ENCODE measurements at places on chromosomes 4 and X.

DNA sequence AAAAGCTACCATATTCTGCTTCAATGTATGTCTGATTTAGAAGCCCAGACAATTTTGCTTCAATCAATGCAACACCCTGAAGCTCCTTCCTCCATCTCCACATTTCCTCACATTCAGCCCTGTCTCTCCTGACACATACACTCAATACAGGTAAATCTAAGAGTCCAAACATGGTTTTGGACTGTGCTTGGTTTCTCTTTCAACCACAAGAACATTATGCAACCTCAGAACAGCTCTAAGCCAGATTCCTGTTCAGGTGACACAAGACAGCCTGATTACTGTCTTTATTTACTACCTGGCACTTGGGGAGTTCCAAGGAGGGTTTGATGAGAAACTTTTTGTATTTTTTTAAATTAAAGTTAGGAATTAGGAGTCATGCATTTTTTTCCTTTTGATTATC is 307.5 kb upstream of the SLIT2 start:
- DNase-seq = no peak

DNA sequence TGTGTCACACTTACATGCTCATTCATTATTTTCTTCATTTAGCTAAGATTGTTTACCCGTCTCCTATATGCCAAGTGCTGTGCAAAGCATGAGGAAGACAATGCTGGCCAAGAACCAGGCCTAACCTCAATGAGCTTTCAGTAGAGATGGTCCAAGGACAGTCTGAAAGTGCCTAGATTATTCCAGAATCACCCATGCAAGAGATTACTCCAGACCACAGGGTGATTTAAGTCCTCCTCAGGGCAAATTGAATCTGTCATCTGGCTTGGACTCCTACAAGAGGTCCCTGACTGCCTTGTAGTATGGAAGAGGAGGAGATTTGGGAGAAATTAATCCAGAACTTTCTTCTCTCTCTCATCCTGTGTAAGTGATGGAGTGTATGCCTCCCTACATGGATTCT is 99.4 kb upstream of the NDP start:
- DNase-seq = no peak

GRCh38 chr4:163762741-163763140 is 268.3 kb downstream of the TMA16 start:
- DNase-seq = no peak

- no peak for DNase-seq
These were observed 37.6 kb downstream of the MAGEA9 start for GRCh38 chrX:149819371-149819770.

DNA sequence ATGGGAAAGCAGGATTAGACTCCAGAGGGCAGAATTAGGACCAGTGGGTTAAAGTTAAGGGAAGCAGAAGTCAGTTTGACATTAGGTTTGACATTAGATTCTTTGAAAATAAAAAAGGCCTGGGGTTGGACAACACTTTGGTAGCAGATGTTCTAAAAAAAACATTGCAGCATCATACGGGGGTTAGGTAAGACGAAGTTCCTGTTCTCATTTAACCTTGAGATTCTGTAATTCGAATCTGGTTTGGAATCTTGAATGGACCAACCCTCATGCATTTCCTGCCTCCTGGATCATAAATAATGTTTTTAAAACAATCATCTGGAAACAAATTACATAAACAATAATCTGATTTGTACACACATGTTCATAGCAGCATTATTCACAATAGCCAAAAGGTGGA is 181.0 kb downstream of the SHROOM3 start:
- DNase-seq = no peak

- DNase-seq = no peak
These were observed 148.7 kb downstream of the RELL1 start for GRCh38 chr4:37537484-37537883.

DNA sequence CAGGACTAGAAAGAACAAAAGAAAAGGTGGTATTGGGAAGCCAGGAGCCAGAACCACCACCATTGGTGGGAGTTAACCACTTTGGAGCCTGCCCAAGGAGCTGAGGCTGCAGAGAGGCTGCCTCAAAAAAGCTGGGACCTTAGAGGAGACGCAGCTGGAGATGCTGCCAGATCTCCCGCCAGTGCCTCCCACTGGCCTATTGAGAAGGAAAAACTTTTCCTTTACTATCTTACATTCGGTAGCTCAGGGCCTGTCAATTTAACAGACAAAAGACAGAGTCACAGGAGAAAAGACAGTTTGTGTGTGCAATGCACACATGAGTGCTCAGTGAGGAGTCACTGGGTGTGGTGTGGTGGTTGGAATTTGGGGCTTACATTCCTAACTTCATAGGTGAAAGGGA is 52.4 kb upstream of the HPSE start:
- DNase-seq = no peak

DNA sequence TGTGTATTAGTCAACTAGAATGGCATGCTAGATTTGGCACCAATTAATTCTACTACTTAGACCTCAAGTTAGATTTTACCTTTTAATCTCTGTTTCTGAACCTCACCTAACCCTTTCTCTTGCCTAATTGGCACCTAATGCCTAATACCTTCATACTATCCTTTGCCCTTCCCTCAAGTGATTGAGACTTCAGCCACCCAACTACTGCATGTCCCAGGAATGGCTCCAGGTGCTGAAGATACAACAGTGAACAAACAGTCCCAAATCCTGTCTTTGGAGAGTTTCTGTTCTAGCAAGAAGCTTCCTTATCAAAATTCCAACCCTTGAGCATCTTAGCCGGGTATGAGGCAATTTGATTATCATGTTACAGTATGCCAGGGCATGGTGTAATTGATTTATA is 139.9 kb downstream of the CPE start:
- no peak for DNase-seq

- no peak for DNase-seq
These were observed 306.0 kb downstream of the RPA4 start for GRCh38 chrX:97189668-97190067.

GRCh38 chr4:107432451-107432850 is 287.6 kb downstream of the PAPSS1 start:
- no peak for DNase-seq

- no peak for DNase-seq
These were observed 144.8 kb upstream of the UNC5C start for GRCh38 chr4:95693594-95693993.

- DNase-seq = no peak
These were observed 19.6 kb upstream of the FAAH2 start for GRCh38 chrX:57266871-57267270.

DNA sequence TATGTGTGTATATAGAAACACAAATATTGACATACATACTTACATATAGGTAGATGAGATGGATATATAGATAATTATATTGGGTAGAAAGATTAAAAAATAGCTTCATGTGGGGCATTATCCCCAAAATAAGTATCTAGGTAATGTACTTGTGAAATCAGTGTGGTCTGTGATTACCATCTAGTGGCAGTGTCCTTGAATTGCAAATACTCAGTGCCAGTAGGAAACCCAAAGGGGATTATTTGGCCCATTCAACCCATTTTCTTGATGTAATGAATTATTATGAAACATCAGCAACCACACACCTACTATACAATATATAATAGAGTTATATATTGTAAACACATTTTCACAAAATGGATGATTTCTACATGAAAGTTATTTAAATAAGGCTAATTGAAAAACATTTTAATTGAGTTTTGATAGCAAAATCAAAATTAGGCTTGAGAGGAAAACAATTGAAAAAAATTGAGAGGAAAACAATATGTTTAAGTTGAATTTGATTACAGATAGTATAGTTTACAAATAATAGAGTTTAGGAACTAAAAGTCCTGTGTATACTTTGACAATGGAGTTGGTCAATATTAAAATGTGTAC is 389.4 kb downstream of the GALNTL6 start:
- DNase-seq = no peak

- DNase-seq = no peak
These were observed 466.9 kb downstream of the FSTL5 start for GRCh38 chr4:161696944-161697343.

Data from activated CD8-positive, alpha-beta memory T cell treated with anti-CD3 and anti-CD28 coated beads for 1 hour (primary cell).